ENCODE measurements at places on chromosomes 1 and 21.

GRCh38 chr1:18884727-18885126 lies 17.6 kb downstream of the ALDH4A1 start:
- DNase-seq: no peak

DNA sequence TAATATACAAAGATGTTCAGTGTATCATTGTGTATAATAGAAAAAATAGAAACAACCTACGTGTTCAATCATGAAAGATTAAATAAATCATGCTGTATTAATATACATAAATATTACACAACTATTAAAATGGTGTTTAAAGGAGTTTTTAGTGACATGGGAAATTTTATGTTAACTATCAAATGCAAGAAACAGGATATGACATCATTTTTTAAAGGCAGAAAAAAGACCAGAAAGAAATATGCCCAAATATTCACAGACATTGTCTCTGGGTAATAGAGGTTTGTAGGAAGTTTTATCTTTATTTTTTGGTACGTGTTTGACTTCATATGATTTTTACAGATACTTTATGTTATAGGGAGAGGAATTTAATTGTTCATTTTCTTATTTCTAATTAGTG lies 34.0 kb downstream of the NPHS2 start:
- DNase-seq: no peak

DNA sequence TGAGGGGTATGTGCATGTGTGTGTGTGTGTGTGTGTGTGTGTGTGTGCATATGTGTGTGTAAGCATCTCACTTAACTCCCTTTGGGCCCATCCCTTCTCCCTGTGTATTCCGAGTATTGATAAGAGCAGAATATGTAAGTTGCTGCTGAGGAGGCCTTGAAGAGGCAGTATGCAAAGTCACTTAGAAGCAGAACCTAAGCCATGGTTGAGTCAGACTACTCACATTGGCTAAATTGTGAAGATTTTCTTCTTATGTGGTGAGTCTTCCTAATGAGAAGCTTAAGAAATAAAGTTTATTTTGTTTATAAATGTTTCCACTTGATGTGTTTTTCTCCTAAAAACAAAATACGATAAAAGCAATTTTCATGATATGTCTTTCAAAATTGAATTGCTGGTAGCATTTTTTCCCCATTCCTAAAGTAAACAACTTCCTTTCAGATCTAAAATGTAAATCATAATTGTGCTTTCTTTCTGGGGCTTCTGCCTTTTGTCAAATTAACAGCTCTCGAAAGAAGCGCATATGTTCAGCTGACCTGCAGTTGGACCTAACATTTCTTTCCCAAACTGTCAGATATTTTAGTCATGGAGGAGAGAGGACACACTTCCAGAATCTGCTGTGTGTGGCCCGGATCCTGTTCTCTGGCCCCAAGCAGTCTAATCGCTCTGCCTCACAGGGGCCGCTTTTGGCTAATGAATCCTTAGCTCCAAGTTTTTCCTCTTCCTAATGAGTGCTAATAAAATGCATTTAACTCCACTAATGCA lies 284.0 kb downstream of the DUSP10 start:
- no peak for DNase-seq

GRCh38 chr1:176694713-176695112 lies 231.7 kb downstream of the PAPPA2 start:
- no peak for DNase-seq

DNA sequence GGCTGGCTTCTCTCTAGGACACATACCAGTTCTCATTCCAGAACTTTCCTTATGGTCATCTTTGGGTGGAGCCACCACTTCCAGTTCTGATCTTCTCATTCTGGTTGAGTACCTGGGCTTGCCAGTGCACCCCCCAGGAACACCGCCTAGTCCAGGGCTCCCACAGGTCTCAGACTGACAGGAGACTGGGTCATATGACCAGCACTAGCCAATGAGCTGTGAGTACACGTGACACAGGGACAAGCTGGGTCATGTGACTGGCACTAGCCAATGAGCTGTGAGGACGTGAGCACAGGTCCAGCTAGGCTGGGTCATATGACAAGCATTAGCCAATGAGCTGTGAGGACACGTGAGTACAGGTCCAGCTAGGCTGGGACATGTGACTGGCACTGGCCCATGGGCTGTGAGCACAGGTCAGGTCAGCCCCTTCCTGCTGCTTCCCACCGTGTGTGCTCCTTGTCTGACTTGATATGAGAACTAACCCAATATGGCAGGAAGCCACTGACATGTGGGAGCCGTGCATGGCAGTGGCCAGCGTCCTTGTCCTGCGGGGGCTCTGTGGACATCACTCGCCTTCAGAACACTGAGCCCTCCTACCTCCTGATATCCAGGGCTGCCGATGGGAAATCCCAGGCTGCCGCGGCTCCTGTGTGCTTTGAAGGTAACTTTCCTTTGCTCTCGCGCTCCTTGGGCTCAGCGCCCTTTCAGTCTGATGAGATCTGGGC lies 22.7 kb downstream of the KRTAP10-1 start:
- no peak for DNase-seq

- DNase-seq: no peak
Measured at GRCh38 chr1:235549351-235550139, 45.3 kb upstream of the B3GALNT2 start.

DNA sequence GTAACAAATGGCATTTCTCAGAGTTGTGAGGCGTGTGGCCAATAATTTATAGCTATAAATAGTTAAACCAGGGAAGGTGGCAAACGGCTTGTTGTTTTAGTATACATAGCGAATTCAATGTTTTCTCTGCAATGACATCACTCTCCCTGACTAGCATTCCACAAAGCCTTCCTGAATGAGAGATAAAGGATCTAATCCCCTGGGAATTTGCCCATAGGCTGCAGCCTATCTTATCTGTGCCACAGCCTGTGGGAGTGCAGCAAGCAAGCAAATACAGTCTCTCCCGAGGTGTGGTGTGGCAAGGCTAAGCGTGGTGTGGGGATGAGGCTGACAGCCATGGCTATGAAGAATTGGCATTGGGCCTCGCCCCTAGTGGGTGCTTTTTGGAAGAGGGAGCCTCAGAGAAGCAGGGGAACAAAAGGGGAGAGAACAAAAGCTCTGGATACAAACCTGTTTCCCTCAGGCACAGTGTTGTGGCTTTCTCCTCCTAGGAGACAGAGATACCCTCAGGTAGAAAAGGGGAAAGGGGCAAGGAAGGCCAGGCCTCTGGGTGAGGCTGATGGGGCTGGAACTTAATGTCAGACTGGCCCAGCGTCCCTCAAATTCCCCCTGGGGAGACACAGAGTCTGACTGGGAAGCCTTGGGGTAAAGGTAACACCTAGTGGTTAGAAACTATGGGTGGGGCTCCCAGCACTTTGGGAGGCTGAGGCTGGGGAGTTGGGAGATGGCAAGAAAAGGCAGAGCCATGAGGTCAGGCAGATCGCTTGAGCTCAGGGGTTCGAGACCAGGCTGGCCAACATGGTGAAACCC lies 8.9 kb downstream of the TAGLN2 start:
- DNase-seq: no peak

DNA sequence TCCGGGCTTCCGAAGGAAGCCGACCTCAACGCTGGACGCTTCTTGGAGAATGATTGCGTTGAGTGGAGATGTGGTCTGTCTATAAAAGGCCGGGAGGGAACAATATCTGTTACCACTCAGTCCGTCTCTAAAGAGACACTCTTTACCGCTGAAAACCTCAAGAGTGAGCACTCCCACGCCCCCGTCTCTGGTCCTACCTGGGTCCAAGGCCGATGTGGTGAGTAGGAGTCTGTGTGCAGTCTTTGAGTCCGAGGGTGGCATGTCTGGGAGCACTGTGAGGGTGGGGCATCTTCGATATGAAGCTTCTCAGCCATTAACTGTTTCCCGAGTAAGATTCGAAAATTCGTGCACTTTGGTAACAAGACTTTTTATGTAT lies 576 bp downstream of the ZFP69 start:
- no peak for DNase-seq

GRCh38 chr1:73066866-73067265 lies 784.5 kb upstream of the NEGR1 start:
- DNase-seq: no peak

DNA sequence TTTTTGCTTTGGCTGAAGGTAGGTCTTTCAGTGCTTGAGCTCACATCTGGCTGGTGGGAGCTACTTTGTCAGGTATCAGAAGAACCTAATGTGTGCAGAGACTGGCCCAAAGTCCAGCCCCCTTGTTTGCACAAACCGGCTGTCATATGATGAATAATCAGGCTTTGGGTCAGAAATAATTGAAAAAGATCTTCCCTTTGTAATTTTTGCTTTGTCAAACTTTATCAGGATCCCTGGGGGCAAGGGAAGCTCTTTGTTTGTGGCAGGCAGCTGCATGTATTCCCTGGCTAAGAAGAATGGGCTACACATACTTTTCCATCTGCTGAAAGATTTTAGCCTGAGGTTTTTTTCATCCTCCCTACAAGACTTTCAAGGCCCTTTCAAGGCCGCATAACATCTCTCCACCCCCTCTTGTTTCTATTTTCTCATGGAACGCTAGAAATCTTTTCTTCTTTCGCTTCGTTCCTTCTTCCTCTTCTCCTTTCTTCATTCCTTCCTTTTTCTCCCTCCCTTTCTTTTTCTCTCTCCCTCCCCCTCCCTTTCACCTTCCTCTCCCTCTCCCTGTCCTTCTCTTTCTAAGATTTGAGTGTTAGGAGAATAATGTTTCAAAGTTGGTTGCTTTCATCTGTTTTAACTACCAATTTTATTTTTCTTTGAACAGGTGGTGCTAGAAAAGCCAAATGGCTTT lies 25.5 kb downstream of the TUFT1 start:
- DNase-seq: no peak

GRCh38 chr1:119112791-119113190 lies 27.7 kb downstream of the WARS2 start:
- DNase-seq: no peak

DNA sequence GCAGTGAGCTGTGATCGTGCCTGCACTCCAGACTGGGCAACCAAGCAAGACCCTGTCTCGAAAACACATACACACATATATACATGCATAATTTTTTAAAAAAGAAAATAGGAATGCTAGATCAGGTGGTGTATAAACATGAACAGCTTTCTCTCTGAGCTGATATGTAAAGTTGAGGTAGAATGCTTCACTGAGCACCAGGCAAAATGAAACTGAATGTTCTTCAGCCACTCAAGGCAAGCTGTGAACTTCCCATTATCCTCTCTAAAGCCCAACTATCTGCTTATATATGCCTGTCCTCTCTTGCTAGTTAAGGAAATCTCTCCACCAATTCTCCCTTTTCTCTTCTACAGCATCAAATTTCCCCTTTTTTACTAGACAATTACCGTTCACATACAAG lies 93.0 kb downstream of the NUF2 start:
- DNase-seq: no peak

DNA sequence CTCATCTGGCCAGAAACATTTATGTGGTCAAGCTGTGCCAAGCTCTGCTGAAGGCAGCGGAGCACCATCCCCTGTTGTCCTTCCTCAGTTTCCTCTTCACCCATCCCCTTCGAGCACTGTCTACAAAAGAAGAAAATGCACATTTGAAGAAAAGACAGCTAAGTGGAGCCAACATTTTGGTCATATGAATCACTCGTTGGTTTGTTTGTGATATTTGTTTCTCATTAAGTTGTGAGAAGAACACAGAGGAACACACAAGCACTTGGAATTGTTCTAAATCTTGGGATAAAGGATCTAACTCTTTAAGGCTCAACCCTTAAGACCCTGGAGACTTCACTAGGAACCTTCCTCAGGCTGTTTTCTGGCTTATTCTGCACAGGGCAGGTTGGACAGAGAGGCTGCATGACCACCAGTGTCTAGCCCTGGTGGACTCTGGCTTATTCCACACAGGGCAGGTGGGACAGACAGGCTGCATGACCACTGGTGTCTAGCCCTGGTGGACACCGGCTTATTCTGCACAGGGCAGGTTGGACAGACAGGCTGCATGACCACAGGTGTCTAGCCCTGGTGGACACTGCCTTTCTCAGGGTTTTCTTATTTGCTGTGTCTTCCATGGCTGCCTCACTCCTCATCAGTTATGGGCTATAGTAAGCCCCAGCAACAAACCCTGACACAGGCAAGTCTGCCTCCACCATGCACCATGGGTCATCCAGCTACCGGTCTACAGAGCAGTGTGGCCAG lies 35.3 kb upstream of the COL6A2 start:
- peak; percentile 50 for DNase-seq

GRCh38 chr1:171794085-171794484 lies 12.6 kb downstream of the METTL13 start:
- no peak for DNase-seq

- DNase-seq: no peak
Measured at GRCh38 chr1:229376521-229376920, 33.7 kb upstream of the CCSAP start.

DNA sequence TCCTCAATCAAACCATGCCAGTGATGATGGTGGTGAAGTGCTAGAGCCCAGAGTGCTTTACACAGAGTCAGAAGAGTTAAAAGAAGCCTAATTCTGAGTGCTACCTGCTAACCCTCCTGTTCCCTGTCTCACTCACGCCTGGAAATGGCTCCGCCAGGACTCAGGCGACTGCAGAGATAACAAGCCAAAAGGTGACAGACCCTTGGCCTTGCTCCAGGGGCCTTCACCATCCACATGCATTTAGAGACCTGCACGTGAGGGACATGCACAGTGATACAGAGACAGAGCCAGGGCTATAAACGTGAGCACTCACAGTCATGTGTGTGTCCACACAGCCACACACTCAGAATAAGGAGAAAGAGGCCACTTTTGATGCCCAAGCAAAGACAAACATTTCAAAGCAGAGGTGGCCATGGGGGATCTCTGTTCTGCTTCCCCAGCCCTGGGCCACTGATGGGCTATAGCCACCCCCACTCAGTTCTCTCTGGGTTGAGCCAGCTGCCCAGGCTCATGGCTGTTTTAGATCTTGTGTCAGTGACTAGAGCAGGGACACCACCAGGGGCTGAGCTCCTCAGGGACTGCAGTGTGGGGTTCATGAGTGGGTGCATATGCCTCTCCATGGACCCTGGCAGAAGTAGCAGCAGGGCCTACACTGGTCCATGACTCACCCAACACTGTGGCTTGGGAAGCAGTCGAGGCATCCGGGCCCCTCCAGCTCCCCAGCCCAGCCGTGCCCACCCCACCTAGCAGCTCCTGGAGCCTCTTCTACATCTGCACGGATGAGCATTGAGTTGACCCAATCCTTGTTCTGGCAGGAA lies 117.2 kb downstream of the EPHB2 start:
- no peak for DNase-seq

- DNase-seq: no peak
Measured at GRCh38 chr1:16018308-16018707, 465 bp upstream of the HSPB7 start.

Data from right atrium auricular region (tissue), 2 donors.